ENCODE measurements at places on chromosomes 6 and 20.

GRCh38 chr20:46252352-46253091 is 55.8 kb downstream of the CDH22 start:
- no peak for DNase-seq

DNA sequence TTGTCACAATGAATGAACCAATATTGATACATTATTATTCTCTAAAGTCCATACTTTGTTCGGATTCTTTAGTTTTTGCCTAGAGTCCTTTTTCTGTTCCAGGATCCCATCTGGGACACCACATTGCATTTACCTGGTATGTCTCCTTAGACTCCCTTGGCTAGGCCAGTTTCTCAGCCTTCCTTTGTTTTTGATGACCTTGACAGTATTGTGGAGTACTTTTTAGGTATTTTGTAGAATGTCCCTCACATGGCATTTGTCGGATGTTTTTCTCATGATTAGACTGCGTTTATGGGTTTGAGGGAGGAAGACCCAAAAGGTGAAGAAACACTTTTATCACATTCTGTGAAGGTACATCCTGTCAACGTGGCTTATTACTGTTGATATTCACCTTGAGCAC is 16.9 kb downstream of the PPP1R14C start:
- no peak for DNase-seq

DNA sequence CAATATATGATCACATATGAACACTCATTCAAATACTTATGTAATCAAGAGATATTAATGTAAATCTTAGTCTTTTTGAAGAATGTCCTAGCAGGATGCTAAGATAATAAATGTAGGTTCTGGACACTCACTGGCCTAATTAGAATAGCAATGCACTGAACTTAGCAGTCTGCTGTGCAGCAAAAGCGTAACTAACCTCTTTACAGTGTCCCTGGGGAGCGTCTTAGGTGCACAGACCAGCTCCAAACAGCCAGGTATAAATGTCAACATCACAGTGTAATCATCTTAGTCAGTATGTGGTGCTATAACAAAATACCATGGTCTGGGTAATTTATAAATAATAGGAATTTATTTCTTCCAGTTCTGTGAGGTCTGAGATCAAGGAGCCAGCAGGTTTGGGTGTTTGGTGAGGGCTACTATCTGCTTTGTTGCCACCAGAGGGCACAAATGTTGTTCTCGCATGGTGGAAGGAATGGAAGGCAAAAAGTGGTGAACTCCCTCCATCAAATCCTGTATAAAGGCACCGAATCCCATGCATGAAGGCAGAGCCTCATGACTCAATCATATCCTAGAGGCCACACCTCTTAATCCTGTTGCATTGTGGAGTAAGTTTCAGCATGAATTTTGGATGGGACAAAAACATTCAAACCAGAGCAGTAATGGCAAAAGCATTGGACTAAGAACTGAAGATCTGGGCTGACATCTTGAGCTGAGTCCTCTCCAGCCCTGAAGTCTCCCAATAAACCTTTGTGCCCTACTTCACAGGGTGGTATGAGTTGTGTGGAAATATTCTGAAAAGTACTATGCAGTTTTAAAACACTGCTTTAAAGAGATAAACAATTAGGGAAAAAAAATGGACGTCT is 41.8 kb upstream of the FOXO3 start:
- no peak for DNase-seq

DNA sequence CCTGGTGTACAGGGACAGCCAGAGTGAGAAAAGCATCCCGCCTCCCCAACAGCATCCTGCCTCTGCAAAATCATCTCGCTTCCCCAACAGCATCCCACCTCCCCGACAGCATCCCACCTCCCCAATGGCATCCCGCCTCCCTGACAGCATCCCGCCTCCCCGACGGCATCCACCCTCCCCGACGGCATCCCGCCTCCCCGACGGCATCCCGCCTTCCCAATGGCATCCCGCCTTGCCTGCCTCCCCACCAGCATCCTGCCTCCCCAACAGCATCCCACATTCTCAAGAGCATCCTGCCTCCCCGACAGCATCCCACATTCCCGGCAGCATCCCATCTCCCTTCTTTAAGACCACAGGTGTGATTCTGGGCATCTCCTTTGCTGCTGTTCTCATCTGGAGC is 46.0 kb upstream of the NXT1 start:
- no peak for DNase-seq

DNA sequence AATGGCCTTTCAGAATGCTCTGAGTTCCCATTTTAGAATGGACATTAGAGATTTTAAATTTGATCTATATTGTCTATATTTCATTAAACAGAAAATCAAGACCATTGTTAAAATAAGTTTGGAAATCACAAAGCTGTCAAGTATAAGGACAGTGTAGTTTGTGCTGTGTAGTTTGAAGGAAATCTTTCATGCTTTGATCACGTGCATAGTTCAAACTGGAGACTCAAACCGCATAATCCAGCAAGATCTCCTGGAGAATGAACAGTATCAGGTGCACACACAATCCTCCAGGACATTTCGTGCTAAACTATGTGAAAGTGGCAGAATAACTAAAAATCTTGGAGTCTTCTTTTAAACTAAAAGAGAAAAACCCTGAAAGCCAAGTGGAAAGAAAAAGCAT is 60.8 kb upstream of the TBXT start:
- DNase-seq = no peak

DNA sequence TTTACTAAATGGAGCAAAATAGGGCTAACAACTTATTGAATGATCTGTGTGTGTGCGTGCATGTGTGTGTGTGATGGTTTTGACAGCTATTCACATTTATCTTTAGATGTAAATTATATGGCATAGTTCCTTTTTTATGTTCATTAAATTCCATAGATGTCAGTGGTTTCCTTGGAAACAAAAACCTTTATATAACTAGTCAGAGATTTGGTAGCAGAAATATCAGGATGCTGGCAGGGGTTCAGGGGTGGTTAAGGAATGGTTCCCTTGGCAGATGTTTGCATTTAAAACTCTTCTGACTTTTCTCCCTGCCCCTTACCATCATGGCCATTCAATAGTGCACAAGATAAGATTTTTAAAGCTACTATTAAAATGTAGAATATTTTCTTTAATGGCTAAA is 256.6 kb downstream of the PLCB1 start:
- DNase-seq = no peak

DNA sequence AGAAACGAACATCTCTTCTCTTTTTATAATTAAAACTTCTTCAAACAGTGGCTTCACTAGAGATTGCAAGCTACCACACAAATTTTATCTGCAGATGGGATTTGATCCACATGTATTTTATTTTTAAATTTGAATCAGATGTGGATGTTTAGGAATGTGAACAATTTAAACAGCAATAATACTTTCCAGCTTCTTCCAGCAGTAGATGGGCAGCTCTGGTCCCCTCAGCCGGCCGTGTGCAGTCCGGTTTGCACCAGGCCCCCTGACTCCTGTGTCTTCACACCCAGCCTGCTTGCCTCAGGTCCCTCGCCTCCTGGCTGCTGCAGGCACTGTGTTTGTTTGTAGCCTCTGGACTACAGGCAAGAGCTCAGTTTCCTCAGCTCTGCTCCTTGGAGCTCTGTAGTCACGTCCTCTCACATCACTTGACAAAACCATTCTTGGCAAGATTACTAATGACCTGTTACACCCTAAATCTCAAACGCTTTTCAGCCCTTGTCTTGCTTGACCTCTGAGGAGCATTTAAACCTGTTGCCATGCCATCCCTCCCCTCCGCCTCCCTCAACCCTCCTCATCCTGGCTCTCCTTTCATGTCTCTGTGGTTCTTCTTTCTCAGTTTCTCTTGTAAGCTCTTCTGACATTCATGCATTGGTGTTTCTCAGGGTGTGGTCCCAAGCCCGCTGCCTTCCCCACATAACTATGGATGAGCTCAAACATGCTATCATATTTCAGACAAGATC is 13.2 kb upstream of the ZBTB24 start:
- DNase-seq = no peak

GRCh38 chr6:42704251-42704936 is 18.0 kb downstream of the PRPH2 start:
- peak; percentile 83 for DNase-seq

- DNase-seq = no peak
Observed at GRCh38 chr6:141364232-141364631, 768.5 kb upstream of the GJE1 start.

DNA sequence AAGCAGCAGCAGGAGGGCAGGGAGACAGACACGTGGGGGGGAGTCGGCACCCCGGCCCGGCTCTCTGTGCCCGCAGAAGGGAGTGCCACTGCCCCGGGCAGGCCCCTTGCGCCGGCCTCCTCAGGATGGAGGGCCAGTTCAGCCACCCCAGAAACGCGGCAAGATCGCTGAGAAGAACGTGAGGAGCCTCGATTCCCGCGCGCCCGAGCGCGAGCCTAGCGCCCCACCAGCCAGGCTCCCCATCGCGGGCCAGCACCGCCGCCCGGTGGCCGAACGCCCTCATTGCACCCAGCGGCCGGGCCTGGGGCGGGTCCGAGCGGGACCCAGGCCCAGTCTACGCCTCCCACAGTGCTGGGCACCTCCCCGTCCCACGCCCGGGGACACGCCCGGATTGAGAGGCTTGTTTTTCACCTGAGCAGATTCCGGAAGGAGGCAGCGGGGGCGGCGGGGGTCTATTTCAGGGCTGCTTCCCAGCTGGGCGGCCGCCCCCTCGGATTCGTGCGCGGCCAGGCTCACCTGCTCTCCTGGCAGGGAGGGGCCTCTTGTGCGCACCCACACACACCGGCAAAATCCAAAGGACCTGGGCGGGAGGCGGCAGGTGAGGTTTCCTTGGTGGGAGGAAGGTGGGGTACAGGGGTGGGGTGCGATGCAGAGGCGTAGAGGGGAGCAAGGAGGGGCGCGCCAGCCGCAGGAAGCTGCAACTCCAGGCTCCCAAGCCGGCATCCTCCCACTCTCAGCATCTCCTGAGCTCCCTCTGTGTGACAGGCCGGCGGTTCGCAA is 9.0 kb upstream of the GRM4 start:
- peak; percentile 65 for DNase-seq

GRCh38 chr6:36336779-36337241 is at the start of gene BNIP5:
BNIP5 (minus strand) TSS chr6:36336888; CDS start chr6:36330690, 6,198 bp downstream.
- DNase-seq = no peak

DNA sequence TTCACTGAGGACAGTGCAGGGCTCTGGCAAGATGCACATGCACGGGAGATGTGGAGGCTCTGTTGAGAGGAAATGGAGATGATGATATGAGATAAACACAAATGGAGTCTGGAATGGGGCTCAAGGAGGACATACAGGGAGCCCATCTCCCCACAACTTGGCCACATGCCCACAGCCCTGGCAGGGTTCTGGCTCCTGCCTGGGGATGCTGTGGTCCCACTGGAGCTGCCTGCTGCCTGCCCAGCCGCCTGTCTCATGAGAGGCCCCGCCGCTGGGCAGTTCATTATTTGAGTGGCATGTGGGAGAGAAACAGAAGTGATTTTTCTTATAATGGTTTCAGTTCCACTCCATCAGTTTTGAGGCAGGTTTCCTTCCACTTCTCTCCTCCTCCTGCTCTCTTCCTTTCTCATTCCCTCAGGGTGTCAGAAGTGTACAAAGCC is 133.6 kb upstream of the TRAF3IP2 start:
- DNase-seq = no peak

- no peak for DNase-seq
Observed at GRCh38 chr20:17524560-17524959, 6.6 kb downstream of the BFSP1 start.

DNA sequence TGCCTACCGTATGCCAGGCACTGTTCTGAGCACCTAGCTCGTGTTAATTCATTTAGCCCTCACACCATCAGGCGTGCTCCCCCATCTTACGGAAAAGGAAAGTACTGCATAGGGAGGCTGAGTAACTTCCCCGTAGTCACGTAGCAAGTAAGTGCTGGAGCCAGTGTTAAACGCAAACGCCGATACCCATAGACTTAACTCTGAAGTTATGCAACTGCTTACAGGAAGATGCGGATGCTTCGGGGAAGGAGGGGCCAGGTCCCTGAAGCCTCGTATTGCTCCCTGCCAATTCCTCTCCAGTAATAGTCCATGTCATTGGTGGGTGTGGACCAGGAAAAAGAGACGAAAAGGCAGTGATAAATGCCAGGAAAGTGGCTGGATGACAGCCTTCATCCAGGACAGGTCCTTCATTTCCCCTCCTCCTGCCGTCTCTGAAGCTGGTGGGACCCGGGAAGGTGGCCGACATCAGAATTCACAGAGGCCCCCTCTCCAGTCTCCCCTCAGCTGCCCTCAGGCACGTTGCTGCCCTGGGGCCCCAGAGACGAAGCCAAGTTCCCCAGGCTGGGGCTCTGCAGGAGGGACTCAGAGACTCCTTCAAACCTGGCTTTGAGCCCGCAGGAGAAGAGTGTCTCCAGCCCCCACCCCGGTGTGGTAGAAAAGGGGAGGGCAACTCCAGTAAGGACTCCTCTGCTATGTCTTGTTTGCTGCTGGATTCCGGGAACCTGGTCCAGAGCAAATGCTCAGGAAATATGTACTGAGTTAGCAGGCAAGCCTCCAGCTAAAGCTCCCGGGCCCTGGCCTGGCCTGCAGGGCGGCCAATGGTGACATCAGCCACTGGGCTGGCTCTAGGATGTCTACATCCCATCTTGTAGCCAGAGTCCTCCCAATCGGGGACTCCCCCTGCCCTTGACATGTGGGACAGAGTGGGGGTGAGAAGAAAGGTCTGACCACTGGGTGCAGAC is 37.8 kb downstream of the RAB44 start:
- DNase-seq = peak; percentile 95

DNA sequence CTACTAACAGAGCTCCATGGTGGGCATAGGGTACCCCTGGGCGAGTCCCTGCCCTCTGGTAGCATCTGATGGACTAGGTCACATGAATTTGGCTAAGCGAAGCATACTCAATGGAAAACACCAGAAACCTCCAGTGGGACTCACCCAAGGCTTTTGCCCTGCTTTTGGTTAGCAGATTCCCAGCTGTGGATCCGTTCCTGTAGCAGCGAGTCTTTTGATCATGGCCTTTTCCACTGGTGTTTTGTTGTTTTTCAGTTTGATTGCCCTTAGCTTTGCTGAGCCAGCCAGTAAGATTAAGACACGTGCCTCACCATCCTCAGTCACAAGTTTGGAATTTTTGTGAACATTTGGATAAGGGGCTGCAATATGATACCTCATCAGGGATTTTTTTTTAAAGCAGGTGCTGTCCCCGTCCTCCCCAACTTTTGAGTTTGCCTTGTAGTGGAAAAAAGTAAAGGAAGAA is 8.0 kb downstream of the TNFAIP3 start:
- DNase-seq = no peak

GRCh38 chr6:90719321-90720195 is 132.7 kb upstream of the MAP3K7 start:
- DNase-seq = no peak

- DNase-seq = peak; percentile 42
Observed at GRCh38 chr6:132483779-132484679, 28.9 kb downstream of the STX7 start.

Measured in right hindlimb (tissue), 1 donor.